ENCODE measurements at places on chromosomes 1 and 21.

- no peak for DNase-seq
These were observed 14.8 kb downstream of the IBA57 start for GRCh38 chr1:228180271-228180958.

DNA sequence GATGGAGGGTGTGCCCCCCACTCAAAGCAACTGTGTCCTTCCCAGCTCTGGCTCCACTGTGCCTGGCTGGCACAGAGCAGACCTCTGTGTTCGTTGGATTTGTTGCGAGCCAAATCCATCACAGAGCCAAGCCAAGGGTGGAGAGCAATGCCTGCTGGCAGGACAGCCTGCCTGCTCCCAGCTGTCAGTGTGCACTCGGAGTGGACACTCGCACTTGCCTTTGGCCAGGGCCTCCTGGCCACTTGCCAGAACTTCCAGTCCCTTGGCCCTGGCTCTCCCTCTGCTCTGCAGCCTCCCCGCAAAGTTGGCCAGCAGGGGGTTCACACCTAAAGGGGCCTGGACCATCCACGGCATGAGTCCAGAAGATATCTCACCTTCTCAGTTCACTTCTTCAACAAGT, 16.4 kb downstream of the HEYL start:
- no peak for DNase-seq

DNA sequence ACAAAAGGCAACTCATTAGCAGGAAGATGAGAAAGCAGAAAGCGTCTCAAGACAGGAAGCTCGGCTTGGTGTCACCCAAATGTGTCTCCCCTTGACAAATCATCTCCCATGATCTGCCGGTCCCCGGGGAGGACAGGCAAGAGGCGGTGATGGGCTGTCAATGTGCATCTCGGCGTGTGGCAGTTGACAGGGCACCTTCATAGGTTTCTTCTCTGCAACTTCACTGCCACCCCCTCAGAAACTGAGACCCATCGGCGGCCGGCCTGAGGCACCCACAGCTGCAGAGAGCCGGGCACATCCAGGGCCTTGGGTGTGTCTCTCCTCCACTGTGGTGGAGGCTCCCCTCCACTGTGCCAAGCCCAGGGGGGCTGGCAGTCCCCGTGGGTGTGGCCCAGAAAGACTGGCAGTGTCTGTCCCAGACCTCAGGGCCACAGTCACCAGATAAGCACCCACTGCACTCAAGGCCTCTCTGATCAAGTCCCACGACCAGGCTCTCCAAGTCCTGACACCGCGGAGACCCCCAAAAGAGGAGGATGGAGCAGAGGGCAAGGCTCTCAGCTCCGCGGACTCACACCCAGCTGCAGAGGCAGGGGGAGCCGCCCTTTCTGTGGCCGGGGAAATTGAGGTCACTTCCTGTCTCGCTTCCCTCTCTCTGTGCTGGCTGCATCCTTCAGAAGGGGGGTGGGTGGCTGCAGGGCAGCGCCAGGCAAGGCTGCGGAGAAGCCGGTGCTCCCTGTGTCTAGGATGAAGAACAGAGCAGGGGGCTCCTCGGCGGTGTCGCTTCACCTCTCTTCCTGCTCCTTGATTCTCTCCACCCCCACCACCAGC, 39.6 kb upstream of the LBR start:
- no peak for DNase-seq

DNA sequence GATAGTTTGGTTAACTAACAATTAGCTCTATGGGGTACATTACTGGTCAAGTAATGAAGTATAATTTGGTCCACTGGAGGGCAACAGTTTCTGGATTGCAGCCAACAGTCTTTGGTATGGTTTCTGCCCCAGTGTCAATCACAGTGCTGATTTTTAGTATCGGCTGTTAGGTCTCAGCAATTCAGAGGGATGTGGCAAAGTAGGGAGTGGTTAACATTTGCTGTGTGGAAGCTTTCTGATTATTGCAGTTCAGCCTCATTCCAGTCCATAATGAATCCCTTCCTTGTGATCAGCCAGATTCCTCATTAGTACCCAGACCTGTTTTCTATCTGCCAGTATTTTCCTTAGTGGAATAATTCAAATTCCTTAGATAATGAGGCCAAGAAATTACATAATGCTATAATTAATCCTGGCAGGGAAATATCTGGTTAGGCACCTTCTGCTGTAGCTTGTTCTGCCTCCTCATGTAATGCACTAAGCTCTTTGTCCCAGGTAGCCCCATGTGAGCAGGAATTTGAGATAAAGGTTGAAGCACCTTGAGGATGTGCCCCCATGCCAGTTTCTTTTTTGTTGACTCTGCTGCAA, 14.0 kb downstream of the F3 start:
- DNase-seq = peak; percentile 48

DNA sequence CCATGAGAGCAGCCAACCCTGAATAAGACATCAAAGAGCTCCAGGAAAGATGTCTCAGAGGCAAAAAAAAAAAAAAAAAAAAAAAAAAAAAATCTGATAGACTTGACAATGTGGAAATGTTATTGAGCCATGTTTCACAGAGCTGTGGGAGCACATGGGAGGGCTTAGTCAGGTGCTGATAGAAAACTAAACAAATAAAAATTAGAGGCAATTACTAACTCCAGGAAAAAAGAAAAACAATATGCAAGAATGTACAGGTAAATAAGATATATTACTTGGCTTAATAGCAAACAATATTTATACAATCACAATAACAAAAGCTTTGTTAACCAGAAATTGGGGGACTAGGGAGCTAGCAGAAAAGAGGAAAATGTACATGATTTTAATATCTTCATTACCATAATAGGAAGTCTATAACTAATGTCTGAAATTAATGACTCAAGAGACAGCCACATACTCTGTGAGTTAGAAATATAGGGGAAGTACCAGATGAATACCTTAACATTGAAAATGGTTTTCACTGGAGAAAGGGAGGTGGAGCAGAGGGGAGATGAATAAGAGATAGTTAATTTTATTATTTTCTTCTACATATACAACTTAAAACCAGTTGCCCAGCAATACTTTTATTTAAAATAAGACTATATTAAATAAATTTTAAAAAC, 16.9 kb upstream of the RGS16 start:
- no peak for DNase-seq

DNA sequence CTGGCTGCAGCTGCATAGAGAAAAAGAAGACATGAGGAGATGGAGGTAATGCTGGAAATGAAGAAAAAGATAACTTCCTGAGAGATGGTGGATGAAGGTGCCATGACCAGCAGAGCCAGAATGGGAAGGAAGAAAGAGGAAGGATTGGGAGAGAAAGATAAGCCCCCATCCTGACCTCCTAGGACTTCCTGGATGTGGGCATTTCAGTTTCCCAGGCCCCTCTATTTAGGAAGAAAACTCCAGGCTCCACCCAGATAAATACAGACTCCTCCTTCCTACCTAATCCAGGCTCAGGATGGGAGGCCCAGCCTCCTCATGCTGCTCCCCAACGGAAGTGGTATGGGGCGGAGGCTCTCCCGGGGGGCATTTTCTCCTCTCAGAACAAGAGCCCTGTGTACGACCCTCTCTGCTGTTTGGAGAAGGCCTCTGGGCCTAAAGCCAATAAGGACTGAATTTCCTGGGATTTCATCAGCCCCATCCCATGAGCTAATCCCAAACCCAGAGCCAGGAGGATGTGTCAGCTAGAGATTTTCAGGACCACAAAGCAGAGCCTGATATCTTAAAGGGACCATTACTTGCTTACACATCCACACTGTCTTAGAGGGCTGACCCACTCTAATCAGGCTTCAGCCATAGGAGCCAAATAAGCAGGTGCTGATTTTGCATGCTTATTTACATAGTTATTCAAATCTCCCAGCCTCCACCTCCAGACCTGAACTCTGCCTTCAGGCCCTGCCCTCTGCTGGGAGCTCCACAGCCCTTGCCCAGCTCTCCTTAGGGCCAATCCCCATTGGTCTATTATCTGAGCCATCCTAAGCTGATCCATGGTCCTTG, 5.1 kb upstream of the ARHGEF2 start:
- DNase-seq = peak; percentile 89

DNA sequence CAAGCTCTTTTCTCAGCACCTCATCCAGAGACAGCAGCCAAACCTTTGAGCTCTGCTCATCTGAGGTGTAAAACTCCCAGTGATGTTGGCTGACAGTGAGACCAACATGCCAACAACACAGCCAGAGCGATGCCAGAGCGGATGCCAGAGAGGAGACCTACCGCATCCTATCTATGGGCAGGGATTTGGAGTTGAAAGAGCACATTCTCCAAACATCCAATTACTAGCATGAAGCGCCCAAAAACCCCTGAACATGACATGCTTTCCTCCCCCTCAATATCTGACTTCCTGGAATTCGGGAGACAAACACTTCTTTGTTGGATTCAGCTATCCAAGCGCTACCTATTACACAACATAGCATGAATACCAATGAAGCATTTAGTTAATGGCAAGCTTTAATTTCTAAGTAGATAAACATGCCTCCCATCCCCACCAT, 23.1 kb upstream of the PAXBP1 start:
- DNase-seq = no peak

DNA sequence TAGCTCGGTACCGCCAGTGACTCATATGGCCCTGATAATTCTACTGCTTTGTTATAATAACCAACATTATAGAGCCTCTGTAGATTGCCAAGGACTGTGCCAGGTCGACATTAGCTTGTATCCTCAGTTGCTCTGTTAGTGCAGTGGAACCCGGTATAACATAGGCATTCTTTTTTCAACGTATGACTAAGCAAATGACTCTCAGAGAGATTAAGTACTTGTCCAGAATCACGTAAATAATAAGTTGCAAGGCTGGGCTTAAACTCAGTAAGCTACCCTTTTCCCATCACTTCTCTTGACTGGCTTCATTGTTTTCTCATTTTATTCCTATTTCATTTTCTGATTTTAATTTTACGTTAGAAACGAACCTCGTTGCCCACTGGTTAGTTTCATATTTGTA, 85.1 kb downstream of the UBE4B start:
- no peak for DNase-seq

- DNase-seq = no peak
These were observed 143.0 kb downstream of the ELAVL4 start for GRCh38 chr1:50251702-50252101.

- no peak for DNase-seq
These were observed 24.9 kb upstream of the PODN start for GRCh38 chr1:53037159-53037558.

DNA sequence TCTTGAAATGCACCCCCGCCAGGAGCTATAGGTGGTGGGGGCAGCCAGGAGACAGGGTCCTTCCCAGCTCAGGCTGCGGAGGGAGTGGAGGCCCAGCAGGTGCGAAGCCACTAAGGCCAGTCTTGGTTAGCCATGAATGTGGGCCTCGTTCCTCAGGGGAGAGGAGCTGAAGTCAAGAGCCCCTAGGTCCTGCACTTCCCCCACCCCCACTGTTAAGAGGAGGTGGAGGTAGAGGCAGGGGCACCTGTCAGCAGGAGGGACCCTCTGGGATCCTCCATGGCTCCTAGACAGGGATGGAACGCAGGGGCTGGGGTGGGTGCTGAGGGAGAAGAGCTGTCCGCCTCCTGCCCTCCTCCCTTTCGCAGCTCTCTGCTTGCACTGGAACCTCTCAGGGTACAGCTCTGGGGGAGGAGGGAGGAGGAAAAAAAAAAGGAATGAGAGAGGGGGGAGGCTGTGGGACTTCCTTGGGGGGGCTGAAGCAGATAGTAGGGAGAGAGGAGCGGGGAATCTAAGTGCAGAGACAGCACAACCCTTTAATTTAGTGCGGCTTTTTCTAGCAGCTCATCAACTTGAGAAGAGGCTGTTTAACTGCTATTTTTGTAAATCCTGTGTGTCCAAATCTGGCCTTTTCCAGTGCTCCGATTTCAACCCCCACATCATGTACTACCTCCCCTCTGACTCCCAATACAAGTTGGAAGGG, 37.0 kb downstream of the MATN1 start:
- DNase-seq = no peak

- no peak for DNase-seq
These were observed 41.9 kb downstream of the BTG3 start for GRCh38 chr21:17570786-17571185.

DNA sequence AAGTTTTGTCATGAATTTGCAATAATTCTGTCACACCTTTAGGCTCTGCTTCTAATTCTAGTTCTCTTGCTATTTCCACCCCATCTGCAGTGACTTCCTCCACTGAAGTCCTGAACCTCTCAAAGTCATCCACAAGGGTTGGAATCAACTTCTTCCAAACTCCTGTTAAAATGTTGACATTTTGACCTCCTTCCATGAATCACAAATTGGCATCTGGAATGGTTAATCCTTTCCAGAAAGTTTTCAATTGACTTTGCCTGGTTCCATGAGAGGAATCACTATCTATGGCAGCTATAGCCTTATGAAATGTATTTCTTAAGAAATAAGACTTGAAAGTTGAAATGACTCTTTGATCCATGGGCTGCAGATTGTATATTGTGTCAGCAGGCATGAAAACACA, 19.7 kb upstream of the SFT2D2 start:
- DNase-seq = no peak

DNA sequence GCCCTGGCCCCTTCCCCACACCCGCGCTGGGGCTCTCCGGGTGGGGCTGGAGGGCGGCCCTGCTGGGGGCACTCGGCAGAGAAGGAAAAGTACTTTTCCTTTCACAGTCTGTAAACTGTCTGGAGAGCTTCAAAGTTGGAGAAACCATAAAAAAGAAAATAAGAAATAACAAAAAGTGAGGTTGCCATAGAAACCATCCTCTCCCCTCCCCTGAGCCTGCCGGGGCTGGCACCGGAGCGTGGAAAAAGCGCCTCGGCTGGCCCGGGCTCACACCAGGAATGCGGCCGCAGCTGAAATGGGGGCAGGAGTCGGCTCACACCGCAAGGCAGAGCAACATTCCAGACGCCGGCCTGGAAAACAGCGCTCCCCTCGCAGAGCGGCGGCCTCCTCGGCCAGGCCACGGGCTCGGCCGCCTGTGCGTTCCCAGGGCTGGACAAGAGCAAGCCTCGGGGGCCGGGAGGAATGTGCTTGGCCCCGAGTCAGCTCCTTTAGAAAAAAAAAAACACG, 69.2 kb downstream of the MORN1 start:
- peak; percentile 96 for DNase-seq

GRCh38 chr1:244102468-244102867, 51.4 kb downstream of the ZBTB18 start:
- no peak for DNase-seq

- peak; percentile 34 for DNase-seq
These were observed 47.0 kb upstream of the BCAR3 start for GRCh38 chr1:93728480-93729131.

- no peak for DNase-seq
These were observed 420.5 kb downstream of the MATN1 start for GRCh38 chr1:30302858-30303257.
